WTC11 (cell line): ENCODE measurements at places on chromosomes 4 and X.

GRCh38 chr4:139523076-139523475, 32.9 kb downstream of the SETD7 start:
- DNase-seq = no peak

- no peak for DNase-seq
Observed at GRCh38 chr4:159871141-159871540, 768.3 kb downstream of the RAPGEF2 start.

GRCh38 chr4:169030562-169030982, 20.5 kb upstream of the CBR4 start:
- DNase-seq = no peak

DNA sequence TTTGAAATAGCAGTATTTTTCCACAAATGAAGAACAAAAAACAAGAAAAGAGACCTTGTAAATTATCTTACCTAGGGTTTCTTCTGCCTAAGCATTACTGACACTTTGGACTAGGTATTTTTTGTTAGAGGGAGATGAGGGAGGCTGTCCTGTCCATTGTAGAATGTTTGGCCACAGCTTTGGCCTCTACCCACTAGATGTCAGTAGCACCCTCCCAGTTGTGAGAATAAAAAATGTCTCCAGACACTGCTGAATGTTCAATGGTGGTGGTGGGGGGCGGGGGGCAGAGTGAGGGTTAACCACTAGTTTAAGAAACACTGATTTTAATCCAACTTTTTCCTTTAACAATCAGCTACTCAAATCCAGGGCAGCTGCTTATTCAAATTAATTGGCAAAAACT, 25.8 kb downstream of the OTUD4 start:
- DNase-seq = no peak

DNA sequence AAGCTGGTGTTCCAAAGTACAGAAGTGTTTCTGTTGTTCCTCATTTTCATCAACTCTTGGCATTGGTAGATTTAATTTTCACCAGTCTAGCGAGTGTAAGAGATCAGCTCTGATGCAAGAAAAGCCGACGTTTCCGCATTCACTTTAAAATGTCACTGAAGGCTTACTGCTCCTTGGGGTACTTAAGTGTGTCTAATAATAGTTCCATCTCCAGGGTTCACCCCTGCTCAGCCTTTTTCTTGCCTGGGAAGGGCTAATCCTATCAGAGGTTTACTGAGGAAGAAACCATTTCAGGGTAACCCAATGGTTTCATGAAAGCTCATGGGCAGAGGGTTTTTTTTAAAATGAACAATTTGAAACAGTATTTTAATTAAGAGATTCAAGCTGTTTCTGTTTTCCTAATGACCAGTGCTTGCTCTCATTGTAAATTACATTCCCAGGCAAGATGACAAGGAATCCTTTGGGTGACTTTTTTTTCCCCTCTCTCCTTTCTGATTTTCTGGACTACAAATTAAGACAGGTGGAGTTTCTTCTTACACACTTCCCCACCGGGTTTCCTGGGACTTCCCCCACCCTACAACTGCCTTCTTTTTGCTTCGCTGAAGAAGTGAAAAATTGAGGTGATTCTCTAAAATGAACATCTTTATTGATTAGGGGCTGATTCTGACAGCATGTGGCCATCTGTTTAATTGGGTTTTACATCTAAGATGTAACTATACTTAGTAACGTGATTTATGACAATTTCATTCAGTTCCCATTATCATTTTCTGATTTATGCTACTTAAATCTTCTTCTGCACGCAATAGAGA, 78.7 kb upstream of the CBLL2 start:
- DNase-seq = no peak

- no peak for DNase-seq
Observed at GRCh38 chr4:98686043-98686707, 27.8 kb upstream of the TSPAN5 start.

DNA sequence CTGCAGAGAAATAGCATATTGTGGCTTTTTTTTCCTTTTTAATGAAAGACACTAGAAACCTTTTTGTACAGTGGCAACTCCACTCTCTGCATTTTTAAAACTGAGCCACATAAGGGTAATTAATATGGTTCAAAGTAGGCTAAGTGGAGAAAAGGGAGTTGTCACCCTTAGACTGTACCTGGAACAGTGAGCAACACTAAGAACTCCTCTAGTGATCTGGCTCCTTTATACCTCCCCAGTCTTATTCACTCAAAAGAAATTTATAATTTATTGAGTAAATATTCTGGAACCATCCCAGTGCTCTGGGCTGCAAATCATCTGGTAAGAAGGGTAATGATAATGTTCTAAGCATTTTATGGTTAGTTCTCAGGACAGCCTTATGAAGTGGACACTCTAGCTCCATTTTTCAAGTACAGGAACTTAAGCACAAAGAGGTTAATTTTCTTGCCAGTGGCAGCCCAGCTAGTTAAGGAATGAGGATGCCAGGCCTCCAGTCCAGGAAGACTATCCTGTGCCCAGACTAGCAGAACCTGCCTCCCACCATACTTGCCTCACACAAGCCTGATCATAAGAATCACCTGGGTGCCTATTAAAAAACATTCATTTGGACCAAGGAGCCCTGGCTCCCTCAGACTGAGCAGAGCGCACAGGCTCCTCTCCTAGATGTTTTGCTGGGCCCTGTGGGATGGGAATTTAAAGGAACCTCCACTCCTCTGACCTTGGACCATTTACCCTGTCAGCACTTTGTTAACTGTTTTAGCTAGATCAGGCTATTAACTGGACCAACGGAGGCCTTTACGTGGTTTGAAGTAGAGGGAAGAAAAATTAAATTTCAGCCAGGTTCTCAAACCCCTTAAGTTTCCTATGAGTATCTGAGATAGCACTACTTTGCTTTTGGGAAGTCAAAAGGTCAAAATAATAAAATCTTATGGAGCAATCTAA, 102.6 kb downstream of the PDE5A start:
- DNase-seq = no peak

GRCh38 chrX:144801786-144802185, 445.5 kb upstream of the SPANXN1 start:
- no peak for DNase-seq

- DNase-seq = no peak
Observed at GRCh38 chr4:159367781-159368080, 264.9 kb downstream of the RAPGEF2 start.

- DNase-seq = no peak
Observed at GRCh38 chr4:5009796-5010195, 9.5 kb downstream of the CYTL1 start.

DNA sequence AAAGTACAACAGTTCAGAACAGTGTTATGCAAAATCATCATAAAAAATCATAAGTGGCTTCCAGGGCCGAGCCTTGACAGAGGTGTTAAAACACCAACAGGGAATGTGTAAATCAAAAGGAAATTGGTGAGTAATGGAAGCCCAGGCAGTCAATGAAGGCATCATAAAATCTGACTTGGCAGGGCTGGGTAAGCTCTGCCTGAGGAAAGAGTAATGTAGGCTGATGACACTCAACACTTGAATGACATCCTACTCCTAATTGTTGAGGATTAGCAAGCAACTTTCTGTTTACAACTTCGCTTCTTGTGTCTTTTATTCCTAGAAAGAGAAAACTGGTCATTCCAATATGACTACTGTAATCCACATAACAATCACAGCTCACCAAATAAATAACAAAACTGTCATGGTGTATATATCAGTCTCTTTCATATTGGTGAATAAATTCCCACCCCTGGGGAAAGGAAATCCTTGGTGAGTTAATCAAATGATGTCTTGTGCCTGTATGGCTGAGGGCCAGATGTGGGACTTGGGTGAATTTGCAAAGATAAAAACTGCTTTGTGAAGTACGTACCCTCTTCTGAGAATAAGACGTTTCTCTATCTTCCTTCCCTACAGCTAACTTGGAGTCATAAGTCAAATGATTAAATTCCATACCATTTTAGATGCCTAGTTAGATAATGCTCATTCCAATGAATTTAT, 196.8 kb downstream of the DCHS2 start:
- DNase-seq = no peak

- no peak for DNase-seq
Observed at GRCh38 chr4:164772076-164772475, 18.1 kb downstream of the SMIM31 start.

DNA sequence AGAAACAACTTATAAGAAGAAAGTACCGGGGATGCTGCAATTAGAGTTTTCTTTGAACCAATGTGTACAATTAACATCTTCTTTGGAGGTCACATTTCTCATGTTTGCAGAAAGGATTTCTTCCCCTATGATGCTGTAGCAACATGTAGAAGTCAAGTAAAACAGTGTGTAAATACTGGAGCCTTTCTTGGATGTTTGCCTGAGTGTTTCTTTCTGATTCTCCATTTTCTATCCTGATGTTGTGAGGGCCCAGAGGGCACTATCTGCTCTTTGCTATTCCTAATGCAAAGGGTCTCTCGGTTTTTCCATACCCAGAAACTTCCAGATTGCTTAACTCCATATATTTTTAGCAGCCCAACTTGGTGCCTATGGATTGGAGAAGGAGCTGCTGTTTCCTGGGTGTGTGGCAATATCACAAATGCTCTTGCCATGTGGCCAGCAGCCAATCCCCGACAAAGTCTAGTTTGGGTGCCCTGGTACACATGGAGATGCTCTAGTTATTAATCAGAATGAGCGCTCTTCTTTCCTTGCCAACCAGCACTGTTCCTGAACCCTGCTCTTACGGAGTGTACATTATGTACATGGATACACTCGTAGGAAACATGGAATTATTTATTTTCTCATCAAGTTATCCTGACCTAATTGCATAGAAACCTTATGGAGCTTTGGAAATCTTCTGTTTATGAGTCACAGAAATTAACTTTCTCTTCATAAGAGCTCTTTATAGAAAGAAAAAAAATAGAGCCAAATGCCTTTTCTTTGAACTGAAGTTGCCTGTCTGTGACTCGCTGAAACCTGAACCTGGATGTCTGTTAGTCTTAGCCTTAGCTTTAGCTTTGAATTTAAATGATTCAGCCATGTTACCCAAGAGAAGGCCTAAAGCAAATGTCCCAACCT, 67.0 kb upstream of the GPC4 start:
- no peak for DNase-seq

- no peak for DNase-seq
Observed at GRCh38 chrX:38225093-38225492, 4.4 kb upstream of the SRPX start.

GRCh38 chrX:119071381-119071780, 1.4 kb upstream of the CT47C1 start:
- no peak for DNase-seq

DNA sequence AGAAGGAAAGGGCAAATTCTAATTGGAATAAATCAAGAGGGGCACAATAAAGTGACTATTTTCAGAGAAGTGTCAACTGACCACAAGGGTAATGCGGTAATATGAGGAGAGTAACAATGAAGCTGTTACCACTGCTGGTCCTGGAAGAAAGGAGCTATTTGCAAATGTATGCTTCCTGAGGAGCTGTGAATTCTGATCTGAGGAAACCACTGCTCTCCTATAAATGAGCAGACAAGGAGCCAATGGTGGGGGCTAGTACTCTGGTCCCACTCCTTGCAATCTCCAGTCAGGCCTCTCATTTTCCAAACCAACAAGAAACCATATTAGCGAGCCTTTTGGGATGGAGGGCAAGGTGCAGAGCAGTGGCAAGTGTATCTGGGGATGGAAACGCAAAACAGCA, 770.2 kb downstream of the FSTL5 start:
- DNase-seq = no peak

DNA sequence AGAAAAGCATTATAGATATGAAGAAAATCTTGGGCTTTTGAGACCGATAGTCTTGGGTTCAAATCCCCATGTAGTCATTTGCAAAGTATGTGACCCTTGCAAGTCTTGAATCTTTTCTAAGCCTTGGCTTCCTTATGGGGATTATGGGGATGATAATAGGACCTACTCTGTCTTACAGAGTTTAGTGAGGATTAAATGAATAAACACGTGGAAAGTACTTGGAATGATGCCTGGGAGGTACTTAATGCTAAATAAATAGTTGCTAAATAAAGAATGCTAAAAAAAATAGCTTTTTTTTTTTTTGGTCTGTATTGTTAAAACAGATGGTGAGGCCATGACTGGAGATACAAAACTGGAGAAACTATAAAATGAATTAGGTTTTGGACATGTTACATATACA, 292.7 kb downstream of the GPAT3 start:
- no peak for DNase-seq

GRCh38 chrX:110104078-110104477, 101.2 kb downstream of the TMEM164 start:
- no peak for DNase-seq

DNA sequence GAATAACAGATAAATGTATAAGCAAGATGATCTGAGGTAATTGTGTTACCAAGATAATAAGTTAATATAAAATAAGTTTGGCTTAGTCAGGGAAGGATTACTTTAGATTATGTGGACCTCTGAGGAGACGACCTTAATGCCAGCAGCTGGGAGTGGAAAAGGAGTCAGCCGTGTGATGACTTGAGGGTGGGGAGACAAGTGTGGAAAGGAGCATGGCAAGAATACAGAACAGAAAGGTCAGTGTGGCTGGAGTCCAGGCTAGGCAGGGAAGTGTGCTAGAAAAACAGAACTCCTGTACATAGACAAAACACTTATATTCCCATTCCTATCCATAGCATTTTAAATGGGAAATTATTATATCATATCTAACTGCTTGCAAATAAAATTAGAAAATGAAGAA, 138.8 kb downstream of the PDLIM5 start:
- DNase-seq = no peak
